Pancreas (tissue), 10 donors: ENCODE measurements at places on chromosomes 2 and 18. TPM values are rescaled to one million over a fixed set of nuclear protein-coding genes. Genes with fewer than 3 reads are reported as not detected.

DNA sequence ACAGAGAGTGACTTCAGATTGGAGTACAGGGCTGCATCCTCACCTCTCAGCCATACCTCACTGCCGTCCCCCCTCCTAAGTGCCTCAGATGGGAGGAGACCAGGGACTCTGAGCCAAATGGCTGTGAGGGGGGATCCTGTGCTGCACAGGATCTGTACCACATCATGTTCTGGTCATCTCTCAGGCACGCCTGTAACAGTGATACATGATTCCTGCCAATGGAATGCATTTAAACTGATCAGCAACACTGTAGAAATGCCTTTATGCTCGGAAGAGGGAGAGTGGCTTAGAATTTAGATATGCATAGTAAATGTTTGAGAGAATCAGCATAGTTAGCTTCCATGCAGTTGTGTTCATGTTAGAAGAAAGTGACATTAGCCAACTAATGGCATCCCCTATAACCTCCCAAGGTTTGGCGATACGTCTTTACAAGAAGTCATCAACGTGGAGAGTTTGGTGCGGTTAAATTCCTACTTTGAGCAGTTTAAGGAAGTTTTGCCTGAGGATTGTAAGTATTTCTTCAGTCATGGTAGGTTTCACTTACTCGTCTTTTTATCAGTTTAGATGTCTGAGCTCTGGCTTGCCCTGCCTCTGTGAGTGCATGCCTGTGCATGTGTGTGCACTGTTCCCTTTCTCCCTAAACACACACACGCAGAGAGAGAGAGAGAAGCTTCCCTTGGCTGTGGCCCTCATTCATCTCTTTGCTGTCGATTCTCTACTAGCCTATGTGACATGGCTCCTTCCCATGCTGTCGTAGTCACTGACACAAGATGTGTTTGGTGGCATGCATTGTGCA is 40.0 kb downstream of the COA5 start:
- DNase-seq: no peak

DNA sequence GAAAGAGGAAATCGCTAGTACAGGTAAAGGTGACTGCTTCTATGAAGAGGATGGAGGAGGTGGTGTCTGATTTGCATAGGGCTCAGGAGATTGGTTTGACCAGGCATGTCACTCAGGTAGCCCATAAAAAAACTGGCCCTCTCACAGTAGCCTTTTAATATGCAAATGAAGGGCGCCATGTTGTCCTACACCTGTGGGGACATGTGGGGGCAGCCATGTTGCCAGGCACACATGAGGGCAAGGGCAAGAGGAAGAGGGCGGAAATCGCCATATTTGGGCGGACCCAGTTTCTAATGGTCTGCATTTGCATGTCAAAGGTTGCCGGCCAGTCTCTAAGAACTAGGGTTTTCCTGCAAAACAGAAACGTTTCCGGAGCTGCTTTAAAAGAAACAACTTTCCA is 1330.6 kb downstream of the DSC3 start:
- DNase-seq: no peak

DNA sequence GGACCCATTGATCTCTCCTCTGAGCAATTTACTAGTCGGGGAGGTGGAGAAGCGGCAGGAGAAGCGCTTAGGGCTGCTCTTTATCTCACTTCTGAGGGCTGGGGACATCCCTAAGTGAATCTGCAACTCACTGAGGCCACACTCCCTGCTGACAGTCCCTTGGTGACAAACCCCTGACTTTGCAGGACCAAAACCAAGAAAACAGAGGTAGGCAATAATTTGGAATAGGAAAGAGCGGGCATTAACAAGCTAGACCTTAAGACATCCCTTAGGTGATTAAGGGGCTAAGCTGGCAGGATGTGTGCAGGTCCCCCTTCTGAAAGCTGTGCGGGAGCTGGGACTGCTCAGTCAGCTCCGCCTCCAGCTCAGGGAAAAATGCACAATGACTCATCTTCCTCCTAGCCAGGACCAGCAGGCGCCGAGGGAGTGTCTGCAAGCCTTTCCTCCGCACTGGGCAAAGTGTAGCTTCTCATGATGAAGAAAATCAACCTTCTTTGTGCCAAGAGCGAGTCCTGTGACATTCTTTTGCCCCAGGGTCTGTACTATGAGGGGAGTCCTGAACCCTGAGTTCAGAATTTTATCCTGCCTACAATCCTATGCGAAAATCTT is 63.3 kb downstream of the BOD1L2 start:
- DNase-seq: peak; percentile 39

The CCDC102B gene
- polyA plus RNA-seq: 0.99 TPM

The NDC80 gene
- 0.09 TPM for polyA plus RNA-seq

The RBM43 gene
- polyA plus RNA-seq: 1.4 TPM

The GREB1L gene
- 0.14 TPM for polyA plus RNA-seq
